ENCODE measurements at places on chromosomes 1 and 21.

DNA sequence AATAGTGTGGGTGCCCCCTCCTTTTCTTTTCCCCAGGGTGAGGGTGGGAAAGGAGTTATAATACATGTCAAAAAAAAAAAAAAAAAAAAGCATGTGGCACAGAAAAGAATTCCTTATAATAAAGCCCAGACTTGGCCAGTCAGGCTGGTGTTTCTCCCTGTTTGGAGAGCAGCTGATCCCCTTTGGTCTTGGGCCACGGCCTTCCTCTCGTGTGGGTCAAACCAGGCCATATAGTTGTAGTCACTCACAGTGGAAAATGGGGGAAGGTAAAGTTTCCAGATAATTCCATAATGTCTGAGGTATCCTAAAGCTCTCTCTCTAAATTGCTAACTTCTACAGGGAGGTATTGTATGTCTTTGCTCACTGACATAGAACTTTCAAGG is 22.0 kb downstream of the CLIC6 start:
- DNase-seq, result no peak

GRCh38 chr21:46500224-46500861 is 41.7 kb downstream of the DIP2A start:
- DNase-seq, result peak; percentile 52

GRCh38 chr1:226738995-226739695 is at the start of gene ITPKB:
Gene ITPKB, minus strand, starts transcription at chr1:226739282. Its CDS starts 1,824 bp downstream, at chr1:226737458.
- DNase-seq, result peak; percentile 82

DNA sequence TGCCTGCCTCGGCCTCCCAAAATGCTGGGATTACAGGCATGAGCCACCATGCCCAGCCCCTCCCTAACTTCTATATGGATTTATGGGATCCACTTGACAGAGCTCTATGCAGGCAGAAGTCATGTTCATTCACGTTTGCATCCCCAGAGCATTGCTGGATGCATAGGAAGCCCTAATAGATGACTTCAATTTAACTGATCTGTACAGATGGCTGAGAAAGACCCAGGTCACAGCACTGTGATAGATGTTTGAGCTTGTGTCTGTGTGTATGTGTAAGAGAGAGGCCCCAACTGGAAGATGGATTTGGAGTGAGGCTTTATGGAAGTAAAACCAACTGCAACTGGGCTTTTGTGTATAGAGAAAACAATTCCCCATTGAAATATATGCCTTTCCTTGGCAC is 30.9 kb upstream of the PLXNA2 start:
- DNase-seq, result no peak

GRCh38 chr1:16017461-16018303 is at the start of gene HSPB7:
Gene HSPB7, minus strand, starts transcription at chr1:16018043. Its CDS starts 80 bp downstream, at chr1:16017963.
- no peak for DNase-seq

DNA sequence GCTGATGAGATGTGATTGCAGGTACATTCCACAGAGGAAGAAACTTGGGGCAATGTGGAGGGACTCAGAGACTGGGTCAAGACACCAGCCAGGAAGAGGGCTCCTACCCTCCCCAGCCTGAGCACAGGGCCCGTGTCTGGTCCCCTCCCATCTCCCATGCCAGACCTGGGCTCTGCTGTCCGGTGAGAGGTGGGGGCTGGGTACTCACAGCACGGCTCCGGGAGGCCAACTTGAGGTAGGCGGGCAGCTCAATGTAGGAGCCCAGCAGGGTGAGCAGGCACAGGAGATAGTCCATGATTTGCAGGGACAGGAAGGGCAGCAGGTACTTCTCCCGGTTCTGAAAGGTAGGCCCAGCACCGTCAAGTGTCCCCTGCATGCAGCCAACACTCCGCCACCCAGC is 16.2 kb upstream of the MATN1 start:
- DNase-seq, result no peak

- no peak for DNase-seq
These were observed 146.4 kb downstream of the LRIG2 start for GRCh38 chr1:113219377-113219776.

- DNase-seq, result peak; percentile 82
These were observed 32.9 kb downstream of the C21orf91 start for GRCh38 chr21:17786071-17786850.

DNA sequence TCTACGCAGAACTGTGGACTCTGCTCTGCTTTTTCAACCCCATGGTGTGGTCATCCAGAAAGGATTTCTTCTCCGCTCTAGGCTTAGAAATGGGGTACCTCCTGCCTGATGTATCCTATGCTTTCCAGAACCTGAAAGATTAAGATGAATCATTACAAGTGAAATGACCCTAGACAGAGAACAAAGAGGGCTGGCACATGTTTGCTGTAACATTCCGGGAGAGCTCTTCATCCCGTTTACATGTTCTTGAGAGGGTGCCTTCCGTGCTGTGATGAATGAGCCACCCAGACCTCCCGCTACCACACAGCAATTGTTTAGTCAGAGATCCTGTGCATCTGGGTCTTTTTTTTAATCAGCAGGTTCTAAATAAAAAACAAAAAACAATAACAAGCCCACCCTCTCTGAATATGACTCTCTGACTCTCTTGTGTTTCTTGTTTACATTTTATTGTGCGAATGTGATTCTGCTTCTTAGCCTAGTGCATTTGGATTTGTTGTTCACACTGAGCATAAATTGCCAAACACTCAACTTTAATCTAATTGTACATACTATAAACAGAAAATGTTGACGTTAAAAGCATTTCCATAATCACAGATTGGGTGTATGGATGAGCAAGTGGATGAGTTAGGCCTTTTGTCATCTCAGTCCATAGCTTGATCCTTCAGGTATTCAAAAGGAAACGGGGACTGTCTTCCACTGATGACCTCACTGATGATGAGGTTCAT is 87.1 kb downstream of the GPR88 start:
- no peak for DNase-seq

- DNase-seq, result peak; percentile 18
These were observed 32.4 kb downstream of the GNB1 start for GRCh38 chr1:1858382-1859086.

DNA sequence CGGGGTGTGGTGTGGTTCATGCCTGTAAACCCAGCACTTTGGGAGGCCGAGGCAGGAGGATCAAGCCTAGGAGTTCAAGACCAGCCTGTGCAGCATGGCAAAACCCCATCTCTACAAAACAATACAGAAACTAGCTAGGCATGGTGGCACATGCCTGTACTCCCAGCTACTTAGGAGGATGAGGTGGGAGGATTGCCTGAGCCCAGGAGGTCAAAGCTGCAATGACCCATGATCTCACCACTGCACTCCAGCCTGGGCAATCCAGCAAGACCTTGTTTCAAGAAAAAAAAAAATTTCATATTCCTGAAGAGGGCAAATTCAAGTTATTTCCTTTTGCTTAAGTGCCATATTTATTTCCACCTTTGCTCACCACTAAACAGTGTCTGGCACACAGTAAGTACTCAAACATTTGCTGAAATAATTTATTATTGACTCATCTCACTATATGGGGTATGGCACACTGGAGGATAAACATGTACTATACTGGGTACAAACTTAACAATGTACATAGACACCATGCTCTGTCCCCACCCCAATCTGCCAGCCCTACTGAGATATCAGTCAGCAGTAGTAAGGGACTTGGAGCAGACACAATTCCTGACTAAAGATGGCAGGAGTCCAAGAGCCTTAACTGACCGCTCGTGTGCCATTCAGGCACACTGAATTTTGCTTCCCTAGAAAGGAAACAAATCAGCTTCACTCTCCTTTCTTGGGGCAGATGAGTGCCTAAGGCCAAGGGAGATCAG is 15.5 kb downstream of the MEAF6 start:
- no peak for DNase-seq

- no peak for DNase-seq
These were observed 105.1 kb upstream of the TLR5 start for GRCh38 chr1:223248001-223248769.

DNA sequence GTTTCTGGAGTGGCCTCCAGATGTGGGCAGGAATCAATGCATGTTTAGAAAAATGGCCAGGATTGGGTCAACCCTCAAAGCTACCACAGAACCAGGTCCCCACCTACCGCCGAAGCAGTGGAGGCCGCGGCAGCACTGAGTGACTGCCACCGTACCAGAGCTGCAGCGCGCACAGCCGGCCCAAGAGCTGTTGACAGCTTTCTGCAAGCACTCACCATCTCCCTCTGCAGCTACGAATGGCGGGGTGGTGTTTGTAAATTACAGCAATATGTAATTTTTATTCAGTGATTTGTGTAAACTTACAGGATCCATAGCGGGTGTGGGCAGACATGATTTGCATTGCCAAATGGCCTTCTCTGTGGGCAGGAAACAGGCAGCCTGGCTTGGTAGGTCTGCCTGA is 96.4 kb downstream of the CAMK2N1 start:
- no peak for DNase-seq

GRCh38 chr1:104780470-104781078 is 1030.9 kb downstream of the AMY1C start:
- peak; percentile 27 for DNase-seq

DNA sequence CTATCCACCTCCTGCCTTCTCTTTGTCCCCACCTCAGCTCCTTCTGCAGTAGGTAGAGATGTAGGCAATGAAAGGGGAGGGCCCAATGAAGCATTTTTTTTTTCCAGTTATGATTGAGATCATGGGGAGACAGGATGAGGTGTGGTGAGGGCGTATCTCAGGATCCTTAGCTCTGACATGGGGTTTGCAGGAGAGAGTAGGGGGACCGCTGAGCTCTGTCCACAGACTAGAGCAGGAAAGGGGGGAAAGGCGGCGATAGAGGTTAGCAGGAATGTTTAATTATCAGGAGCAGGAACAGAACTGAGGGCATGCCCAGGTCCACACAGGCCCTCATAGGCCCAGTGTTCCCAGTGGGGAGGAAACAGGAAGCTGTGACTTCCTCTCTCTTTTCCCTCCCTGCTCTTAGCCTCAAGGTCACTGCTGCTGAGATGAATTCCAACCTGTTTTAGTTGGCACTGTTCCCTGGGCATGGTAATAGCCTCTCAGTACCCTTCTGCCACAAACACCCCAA is 901 bp upstream of the RXFP4 start:
- no peak for DNase-seq

GRCh38 chr21:25133939-25134338 is 473.3 kb downstream of the MRPL39 start:
- DNase-seq, result no peak

GRCh38 chr1:26075421-26076144 is 8.2 kb upstream of the TRIM63 start:
- no peak for DNase-seq

GRCh38 chr1:116179964-116180363 is 68.8 kb downstream of the MAB21L3 start:
- no peak for DNase-seq

DNA sequence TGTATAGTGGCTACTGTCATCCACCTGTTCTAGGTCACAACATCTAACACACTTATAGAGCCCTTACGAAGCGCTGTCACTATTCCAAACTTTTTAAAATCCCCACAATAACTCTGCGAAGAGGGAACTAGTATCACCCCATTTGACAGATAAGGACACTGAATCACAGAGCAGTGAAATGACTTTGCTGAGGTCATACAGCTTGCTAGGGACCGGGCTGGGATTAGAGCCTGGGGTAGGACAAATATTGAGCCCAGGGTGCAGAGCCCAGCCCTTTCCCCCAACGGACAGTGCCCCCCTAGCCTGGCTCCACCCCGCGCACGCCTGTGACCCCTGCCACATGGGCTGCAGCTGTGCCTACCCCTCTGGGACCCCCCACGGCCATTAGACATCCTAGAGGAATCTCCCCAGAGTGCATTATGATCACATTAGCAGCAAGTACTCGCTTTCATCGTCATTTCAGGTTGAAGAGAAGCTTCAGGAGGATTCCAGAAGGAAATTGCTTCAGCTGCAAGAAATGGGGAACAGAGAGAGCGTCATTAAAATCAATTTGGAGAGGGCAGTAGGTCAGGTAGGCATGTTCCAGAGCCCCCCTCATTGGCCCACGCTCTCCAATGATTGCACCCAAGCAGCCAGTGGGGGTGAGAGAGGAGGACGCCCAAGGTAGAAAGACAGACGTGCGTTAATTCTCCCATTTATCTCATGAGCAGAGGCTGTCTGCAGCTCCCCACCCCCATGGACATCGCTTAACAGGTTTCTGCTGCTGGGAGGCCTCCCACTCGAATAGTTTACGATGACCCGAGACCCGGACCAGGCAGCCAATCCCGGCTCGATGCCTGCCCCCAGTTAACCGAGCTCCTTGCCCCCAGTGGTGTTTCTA is 77.2 kb downstream of the FHAD1 start:
- no peak for DNase-seq

GRCh38 chr1:41243079-41243385 is 926 bp upstream of the SCMH1 start:
- no peak for DNase-seq

GRCh38 chr1:201763455-201764140 is 65.4 kb upstream of the IPO9 start:
- DNase-seq, result no peak

- no peak for DNase-seq
These were observed 90.2 kb downstream of the ESRRG start for GRCh38 chr1:216632980-216633379.

DNA sequence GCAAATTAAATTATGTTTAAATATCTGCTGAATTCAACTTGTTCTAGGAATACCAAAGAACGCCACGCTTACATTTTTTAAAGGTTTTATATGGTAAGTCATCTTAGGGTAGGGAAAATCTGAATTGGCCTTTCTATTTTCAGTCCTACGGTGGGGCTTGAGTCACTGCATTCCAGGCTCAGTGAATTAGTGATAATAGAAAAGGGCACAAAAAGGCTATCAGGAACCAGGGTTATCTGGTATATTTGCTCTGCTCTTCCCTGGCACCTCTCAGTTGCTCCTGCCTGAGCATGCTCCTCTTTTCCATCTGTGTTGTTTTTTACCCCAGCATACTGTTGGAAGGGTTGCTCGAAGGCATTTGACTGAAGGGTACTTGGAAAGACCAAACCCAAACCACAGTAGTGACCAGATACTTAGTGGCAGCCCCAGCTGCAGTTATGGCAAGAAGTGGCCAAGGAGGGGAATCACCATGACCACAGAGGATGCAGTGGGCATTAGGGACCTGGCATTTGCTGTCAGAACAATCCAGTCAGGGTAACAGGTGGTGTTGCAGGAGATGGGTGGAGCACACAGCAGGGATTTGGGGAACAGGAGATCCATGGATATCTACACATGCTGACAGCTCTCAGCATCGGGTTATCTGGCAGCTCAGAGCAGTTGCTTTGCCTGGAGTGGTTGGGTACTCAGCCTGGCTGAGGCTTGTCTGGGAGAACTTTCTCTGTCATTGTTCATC is 2.3 kb downstream of the OVAAL start:
- DNase-seq, result no peak

DNA sequence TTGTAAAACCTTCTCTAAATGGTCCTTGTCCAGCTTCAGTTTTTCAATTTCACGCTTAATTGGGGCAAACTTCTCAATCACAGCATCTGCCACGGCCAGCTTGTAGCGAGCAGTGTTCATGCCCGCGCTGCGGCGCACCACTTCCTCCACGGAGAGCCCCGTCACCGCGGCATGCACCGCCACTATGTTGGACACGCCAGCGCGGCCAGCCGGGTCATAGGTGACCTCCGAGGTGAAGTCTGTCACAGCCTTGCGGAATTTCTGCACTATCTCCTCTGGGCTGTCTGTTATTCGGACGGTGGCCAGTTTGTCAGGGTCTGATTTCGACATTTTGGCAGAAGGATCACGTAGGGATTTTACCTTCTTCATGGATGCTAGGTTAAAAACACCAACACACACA is 44.8 kb upstream of the TBX15 start:
- no peak for DNase-seq

- no peak for DNase-seq
These were observed 2.0 kb upstream of the ANGEL2 start for GRCh38 chr1:213017447-213018273.

Data from activated CD4-positive, alpha-beta T cell treated with anti-CD3 and anti-CD28 coated beads, Interleukin-2, amount 50 U/mL, for 16 hours (primary cell).